NAMALWA (cell line): ENCODE measurements at places on chromosomes 6 and 20.

GRCh38 chr6:152184573-152184916, 377.1 kb downstream of the ESR1 start:
- no peak for DNase-seq

DNA sequence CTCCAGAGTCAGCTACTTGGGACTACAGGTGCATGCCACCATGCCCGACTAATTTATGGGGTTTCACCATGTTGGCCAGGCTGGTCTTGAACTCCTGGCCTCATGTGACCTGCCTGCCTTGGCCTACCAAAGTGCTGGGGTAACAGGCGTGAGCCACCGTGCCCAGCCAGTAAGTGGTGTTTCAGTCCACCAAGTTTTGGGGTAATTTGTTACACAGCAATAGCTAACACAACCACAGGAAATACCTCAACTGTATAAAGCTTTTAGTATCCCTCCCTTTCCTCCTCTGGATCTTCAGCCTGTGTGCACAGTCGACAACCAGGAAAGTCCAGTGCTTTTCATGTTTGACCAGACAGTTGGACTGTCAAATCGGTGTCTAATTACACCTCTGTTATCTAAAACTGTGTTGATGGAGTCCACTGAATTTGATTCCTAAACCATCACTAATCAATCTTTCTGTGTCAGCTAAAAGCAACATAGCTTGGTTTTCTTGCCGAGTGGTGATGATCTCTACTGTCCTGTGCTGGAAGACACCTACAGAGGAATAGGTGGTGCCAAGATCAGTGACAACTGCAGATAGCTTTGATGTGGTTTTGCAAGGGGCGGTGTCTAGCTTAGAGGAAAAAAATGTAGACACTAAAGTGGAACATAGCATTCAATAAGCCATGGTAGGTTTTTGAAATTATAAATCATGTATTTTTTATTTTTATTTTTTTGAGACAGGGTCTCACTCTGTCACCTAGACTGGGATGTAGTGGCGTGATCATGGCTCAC, 22.2 kb upstream of the ZBTB2 start:
- no peak for DNase-seq

- DNase-seq = no peak
These were observed 641 bp downstream of the TEAD3 start for GRCh38 chr6:35496036-35496840.

DNA sequence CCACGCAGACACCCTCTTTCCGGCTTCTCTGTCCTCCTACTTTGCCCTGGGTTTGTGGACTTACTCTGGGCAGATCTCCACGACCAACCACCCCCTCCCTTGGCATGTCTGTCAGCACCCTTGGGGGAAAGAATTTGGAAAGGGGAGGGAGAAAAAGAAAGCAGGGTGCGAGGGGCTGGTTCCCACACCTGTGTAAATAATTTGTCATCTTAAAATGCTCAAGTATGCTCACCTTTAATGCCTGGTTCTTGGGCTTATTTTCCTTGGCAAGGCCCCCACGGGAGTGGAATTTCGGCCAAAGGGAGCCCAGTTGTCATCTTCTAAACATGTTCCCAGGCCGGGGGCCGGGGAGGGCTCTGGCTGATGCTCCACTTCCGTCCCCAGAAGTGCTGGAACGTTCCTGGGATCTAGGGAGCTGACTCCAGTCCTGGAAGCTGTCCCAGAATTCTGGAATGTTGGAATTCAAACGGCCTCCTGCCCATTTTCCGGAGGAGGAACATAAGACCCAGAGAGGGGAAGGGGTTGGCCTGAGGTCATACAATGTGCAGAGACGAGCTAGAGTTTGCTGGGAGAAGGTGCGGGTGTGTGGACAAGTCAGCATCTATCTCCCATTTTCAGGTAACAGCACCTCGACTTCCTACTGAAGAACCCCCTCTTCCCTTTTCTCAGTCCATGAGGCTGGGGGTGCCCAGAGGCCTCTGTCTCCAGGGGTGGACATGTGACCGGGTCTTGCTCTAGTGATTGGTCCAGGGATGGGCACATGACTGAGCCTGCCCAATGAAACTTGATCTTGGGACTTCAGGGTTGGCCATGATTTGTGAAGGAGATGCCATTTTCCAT, 122.3 kb downstream of the CEBPB start:
- peak; percentile 33 for DNase-seq

GRCh38 chr6:23927935-23928334, 198.1 kb upstream of the NRSN1 start:
- DNase-seq = no peak

DNA sequence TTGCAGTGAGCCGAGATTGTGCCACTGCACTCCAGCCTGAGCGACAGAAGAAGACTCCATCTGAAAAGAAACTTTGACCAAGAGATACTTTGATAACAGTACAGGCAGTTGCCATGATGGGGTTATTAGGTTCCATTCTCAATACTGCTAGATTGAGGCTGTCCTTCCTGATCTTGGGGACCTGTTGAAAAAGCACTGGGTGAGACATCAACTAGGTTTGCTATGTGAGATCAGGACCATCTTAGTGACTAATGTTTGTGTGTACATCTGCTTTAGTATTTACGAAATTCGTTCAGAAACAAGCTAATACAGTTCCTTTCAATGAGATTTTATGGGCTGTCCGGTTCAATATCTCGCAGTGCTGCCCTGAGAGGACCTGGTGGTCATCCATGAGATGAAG, 2.6 kb downstream of the DSE start:
- no peak for DNase-seq
